ENCODE measurements at places on chromosomes 7 and 10.

DNA sequence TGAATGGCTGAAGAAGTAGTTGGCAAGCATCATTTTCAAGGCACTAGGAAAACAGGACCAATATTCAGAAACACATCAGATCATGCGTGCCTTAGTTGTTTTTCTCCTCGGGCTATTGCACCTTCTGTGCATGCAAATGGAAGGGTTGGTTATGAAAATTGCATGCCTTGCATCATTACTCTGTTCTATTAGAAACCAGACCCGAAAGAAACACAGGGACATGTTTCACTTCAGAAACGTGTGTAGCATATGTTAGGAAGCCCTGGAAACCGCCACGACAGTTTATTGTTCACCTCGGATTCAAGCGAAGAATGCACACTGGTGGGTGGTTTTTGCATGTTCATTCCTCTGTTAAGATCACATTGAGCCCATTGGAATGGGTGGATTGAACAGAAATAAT, 214.7 kb downstream of the FRMD4A start:
- no peak for DNase-seq

GRCh38 chr10:119208553-119208940, 1.2 kb downstream of the GRK5 start:
- no peak for DNase-seq

DNA sequence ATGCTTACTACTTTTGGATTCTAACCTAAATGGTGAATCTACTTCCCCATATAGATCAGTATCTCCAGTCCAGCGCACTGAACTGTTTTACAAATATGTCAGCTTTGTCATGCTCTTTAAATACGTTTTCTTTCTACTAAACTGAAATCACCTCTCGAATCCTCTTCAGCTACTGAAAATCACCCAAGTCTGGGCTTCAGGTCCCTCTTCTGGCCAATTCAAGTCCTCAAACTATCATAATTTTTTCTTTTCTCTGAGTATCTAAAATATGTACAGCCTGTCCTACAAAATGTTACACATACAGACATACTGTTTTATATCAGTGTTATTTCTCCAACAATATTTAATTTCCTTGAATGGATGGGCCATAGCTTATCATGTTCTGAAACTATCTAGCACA, 84.2 kb downstream of the CACNA2D1 start:
- no peak for DNase-seq

GRCh38 chr7:27560706-27561235, 101.9 kb downstream of the HIBADH start:
- no peak for DNase-seq

DNA sequence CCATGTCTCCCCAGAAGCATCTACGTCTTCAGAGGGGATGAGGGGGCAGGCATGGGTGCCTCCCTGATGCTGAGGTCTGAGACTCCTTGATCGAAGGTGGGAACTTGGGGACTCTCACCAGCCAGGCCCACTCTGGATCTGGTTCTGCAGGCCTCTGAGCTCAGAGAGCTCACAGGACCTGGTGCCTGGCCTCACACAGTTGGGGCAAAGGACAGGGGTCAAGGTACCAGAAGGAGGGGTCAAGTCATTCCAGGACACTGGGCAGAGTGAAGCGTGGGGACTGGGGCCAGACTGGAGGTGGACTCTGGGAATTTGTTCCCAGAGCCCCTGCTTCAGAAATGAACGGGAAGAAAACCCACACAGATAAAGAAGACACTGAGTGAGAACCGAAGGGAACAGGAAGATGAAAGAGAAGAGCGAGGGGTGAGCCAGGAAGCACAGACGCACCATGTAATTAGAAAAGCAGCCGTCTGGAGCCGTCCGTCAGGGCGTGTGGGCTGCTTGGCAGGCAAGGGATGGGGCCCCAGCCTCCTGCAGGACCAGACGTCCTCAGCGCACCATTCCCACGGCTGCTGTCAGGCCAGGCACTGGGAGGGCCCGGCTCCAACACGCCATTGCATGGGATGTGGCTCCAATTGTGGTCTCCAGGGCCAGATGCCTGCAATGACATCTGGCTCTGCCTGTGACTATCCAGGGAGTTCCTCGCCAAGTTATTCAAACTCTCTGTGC, 47.7 kb downstream of the ZCCHC24 start:
- DNase-seq, result no peak

DNA sequence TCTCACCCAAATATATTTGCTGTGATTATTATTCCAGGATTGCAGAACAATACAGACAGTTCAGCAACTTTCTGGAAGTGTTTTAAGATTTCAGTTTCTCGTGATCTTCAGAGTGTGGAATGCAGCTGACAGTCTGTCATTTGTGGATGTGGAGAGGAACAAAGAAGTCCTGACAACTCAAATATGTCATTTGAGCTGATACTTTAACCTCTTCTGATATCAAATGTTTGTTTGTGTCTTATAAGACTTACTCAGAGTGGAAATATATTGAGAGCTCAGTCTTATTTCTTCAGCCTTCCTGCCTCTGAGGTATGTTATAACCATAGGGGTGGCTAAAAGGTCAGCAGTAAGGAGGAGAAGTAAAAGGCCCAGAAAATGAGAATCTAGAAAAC, 96.4 kb downstream of the OSBPL3 start:
- DNase-seq, result no peak

- peak; percentile 77 for DNase-seq
These were observed 120.6 kb downstream of the PRPF18 start for GRCh38 chr10:13707156-13707881.

GRCh38 chr10:12181065-12181775, 14.5 kb downstream of the NUDT5 start:
- no peak for DNase-seq

GRCh38 chr7:155355745-155356144, 58.1 kb downstream of the INSIG1 start:
- DNase-seq, result no peak

GRCh38 chr7:142878315-142878714, 7.2 kb downstream of the TRPV6 start:
- no peak for DNase-seq

- DNase-seq, result no peak
These were observed 208.2 kb downstream of the SNX13 start for GRCh38 chr7:17732083-17732482.

DNA sequence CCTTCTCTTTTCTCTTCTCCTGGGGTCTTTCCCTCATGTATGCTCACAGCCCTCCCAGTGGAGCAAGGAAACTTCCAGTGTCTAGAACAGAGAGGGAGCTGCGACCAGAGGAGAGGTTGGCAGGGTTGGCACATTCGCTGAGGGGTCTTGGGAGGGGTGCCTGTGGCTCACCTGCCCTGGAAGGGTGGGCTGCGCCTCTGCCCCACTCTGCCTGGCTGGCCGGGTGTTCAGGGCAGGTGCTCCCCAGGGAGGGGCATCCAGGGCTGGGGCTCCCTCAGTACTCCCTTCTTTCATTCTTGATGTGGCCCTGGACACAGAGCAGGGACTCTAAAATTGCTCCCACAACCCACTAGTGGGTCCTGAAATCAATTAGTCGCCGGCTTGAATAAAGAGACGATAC, 16.9 kb downstream of the SHH start:
- DNase-seq, result no peak

GRCh38 chr10:49664842-49665355, 14.6 kb upstream of the C10orf53 start:
- DNase-seq, result no peak

DNA sequence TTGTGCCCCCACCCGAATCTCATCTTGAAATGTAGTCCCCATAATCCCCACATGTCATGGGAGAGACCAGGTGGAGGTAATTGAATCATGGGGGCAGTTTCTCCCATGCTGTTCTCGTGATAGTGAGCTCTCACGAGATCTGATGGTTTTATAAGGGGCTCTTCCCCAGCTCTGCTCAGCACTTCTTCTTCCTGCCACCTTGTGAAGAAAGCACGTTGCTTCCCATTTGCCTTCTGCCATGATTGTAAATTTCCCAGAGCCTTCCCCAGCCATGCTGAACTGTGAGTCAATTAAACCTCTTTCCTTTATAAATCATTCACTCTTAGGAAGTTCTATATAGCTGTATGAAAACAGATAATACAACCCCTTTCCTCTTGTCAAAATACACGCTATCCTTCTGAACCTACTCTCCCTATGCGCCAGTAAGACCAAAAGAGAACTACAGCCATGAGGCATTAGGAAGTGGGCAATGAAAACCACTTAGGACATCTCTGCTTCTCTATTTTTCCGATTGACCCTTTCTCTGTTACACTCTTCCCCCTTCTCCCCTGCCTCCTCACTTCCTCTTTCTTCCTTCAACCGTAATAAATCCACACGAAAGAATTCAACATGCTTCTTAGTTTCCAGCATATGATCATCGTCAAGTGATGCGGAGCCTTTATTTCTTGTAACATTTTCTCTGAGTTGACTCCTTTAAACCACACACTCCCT, 101.2 kb upstream of the WDR11 start:
- DNase-seq, result no peak

DNA sequence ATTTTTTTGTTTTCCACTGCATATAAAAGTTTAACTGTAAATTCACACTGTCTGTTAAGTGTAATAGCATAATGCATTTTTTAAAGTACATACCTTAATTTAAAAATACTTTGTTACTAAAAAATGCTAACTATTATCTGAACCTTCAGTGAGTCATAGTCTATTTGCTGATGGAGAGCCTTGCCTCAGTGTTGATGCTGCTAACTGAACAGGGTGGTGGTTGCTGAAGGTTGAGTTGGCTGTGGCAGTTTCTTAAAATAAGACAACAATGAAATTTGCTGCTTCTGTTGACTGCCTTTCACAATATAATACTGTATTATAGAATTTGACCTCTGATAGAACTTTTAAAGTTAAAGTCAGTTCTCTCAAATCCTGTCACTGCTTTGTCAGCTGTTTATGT, 72.3 kb upstream of the GATAD1 start:
- no peak for DNase-seq

DNA sequence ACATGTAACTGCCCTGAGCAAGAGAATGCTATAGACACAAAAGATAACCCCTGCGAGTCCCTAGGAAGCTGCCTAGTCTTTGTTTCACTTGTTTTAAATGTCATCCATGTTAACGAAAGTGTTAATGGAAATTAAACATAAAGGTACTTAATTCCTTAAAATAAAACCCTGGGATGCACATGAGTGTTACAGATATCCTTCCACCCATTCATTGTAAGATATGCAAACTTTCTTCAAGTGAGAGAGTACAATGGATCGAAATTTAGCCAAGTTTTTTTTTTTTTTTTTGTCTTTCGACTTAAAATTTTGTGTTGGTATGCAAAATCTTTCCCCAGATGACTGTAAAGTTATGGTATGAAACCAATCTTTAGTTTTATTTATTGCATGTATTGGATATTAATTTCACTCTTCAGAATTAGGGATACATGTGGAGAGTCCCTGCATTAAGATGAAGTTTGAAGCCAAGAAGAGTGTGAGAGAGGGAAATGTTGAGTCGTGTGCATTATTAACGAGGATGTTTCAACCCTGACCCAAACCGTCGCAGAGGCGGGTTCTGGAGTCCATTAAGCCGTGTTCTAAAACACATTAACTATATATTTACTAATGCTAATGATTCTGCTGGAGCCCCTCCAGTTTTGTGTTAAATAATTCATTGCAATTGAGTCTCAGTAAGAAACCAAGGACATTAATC, 1.6 kb downstream of the CDK14 start:
- DNase-seq, result no peak

- no peak for DNase-seq
These were observed 70.5 kb downstream of the SFMBT2 start for GRCh38 chr10:7340179-7340874.

DNA sequence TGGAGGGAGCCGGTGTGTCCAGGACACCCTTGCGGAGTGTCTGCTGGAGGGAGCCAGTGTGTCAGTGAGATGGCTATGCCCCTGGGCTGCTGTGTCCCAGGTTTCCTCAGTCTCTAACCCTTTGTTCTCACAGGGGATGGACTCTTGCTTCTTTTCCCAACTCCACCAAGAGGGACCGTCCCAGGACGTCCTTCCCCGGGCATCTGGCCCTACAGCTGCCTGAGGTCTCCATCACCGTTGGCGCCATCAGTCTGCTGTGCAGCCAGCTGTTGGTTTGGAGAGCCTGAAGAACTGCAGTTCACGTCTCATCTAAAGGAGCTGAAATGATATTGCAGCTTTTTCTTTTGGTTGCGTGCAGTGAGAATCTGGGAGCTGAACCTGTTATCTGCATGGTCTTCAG, 136.2 kb downstream of the VIPR2 start:
- DNase-seq, result no peak

- no peak for DNase-seq
These were observed 99.8 kb downstream of the RGS10 start for GRCh38 chr10:119442758-119443060.

DNA sequence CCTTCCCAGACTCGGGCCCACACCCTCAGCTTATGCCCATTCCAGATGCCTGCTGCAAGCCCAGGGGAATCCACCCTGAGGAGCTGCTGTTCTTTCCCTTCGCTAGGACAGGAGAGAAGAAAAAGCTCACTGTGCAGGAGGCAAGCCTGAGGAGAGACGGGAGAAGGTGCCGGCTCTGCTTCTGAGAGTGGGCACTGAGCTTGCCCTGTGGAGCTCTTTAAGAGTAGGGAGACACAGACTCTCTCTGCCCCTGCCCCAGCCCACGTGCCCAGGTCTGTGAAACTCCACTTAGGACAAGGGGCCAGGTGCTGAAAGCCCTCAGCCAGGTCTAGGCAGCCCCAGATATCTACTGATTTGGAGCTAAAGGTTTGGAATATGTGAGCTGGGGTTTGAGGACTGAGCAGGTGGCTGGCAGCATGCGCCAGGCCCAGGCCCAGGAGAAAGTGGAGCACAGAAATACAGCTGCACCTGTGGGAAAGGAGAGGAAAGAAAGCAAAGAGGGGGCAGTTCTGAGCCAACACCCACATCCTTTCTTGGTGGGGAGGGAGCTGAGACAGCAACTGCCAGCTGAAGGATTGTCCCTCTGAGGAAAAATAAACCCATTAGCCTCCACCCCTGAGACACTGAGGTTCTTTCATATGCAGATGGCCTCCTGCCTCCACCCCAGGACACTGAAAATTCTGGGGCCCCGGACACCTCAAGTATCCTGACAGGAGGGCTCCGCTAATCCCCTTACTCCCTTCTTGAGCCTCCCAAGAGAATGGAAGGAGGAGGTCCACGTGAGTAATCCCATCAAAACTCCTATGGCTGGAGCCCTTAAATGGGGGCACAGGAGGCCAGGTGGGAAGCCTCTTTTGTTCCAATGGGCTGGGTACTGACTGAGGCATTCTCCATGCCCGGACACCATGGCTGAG, 7.3 kb downstream of the POLL start:
- DNase-seq, result no peak

- no peak for DNase-seq
These were observed 140.1 kb downstream of the LRRC4 start for GRCh38 chr7:127891144-127891543.

DNA sequence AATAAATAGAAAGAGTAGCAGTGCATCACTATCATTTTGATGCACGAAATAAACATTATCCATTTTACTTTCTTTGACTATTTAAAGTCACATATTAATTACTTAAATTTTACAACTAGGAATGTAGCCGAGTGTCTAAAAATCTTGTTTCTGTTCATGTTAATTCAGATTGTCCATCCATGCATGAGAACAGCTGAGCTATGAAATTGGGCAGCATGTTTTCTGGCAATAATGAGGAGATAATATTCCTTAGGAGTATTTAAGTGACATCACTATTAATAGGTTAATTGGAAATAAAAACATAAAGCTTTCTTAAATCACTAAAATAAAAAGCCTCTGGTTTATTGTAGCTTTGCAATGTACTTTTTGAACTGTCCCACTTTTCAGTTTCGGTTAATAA, 293.8 kb downstream of the PHTF2 start:
- no peak for DNase-seq

GRCh38 chr7:94400643-94401427, 6.1 kb downstream of the COL1A2 start:
- no peak for DNase-seq

Data from prostate gland (tissue), 2 donors.